Stromal cell of bone marrow (primary cell): ENCODE measurements at places on chromosomes 6 and 20.

DNA sequence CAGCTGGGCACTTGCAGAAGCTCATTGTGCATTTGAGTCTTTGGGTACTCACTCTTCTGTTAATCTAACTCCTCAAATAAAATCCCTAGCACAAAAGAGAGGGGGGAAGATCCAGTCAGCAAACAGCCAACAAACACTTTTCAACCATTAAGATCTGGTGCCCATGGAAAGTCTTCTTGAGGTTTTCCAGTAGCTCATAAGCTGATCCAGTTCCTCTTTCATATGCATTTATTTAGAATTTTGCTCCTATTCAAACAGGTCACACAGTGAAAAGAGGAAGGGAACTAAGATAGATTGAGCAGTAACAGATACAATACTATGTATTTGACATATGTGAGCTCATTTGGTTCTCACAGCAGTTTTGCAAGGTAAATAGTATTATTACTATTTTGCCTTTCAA lies 38.6 kb downstream of the HLA-DPB1 start:
- DNase-seq: no peak

- DNase-seq: no peak
Measured at GRCh38 chr6:11043961-11044711, at the start of gene ELOVL2. ELOVL2 (minus strand) TSS chr6:11044305; CDS start chr6:11044230, 75 bp downstream.

- no peak for DNase-seq
Measured at GRCh38 chr20:25695532-25696370, 902 bp downstream of the ZNF337 start.

DNA sequence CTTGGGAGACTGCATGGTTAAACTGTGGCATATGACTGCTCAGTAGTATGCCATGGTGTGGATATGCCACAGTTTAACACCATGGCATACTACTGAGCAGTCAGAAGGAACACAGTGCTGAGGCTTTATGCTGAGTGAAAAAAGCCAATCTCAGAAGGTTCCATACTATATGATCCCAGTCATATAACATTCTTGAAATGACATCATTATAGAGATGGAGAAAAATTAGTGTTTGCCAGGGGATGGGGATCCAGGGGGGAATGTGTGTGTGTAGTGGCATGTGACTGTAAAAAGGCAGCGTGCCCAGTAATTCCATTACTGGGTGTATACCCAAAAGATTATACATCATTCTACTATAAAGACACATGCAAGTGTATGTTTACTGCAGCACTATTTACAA lies 85.8 kb downstream of the FOXF2 start:
- DNase-seq: no peak

DNA sequence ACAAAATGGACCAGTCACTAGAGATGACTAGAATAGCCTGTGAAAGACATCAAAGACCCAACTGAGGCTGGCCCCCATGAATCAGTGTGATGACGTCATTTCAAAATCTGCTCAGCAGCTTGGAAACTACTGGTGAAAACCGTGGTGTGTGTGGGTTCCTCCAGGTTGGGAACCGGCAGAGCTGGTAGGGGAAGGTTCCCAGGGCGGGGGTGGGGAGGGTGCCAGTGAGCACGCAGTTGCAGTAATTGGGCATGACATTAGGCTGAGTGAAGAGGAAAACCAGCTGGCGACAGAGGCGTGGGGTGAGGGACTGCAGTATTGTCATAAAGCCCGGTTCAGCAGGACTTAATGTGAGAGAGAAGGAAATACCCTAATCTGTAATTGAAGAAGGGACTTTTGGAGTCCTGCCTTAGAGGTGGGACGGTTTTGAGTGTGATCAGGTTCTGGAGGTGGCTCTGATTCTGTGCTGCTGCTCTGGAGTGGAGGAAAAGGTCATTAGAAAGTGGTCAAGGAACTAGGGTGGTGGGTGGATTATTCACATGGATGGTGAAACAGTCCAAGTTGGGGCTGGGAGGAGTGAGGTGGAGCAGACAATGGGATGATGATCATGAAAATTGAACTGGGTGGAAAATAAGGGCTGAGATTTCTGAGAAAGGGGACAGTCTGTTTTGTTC lies 52.0 kb upstream of the MTHFD1L start:
- no peak for DNase-seq

DNA sequence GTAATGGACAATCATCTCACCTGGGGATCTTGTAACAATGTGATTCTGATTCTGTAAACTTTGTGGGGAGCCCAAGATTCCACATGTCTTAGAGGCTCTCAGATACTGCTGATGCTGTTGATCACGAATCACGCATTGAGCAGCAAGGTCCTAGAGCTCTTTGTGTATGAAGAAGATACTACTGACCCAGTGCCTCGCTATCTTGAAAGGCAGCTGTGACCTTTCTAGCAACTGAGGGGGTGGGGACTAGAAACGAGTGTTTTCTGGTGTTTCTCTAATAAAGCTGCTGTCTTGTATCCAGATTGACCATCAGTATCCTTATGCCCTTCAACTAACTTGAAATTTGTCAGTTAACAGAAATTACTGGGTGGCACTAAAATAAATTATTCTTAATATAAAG lies 142.9 kb downstream of the MTHFD1L start:
- no peak for DNase-seq

DNA sequence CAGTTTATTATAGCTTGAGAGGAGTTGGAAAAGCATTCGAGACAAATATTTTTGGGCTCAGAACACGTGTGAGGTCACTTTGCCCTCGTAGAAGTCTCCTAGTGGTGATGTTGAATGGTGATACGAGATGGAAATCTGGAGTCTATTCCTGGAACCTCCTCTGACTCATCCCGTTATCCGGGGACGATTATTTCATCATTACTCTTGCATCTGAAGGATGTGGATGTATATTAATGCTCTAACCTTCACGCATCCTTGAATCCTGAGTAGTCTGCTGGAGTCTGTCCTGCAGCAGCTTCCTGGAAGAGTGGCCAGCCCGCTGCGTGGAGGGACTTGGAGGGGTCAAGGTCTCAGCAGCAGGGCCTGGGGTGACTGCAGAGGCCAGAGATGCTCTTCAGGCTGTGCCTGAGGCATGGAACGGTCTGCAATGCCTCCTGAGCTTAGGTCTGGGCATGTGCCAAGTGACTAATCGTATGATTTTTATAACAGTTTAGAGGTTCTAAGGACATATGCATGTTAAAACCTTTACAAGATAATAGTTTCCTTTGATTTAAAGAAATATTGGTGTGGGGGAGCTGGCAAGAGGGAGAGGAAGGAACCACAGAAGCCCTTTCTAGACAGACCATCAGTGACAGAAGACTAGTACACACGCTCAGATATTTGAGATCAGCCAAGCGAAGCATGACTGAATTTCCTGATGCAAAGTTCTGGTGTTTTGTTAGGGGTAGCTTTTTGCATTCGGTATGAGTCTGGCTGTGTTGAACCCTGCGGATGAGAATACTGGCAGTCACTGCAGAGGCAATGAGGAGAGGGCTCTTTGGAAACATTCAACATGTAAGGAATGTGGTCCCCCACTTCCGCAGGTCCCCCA lies 400.2 kb downstream of the QKI start:
- DNase-seq: peak; percentile 63

DNA sequence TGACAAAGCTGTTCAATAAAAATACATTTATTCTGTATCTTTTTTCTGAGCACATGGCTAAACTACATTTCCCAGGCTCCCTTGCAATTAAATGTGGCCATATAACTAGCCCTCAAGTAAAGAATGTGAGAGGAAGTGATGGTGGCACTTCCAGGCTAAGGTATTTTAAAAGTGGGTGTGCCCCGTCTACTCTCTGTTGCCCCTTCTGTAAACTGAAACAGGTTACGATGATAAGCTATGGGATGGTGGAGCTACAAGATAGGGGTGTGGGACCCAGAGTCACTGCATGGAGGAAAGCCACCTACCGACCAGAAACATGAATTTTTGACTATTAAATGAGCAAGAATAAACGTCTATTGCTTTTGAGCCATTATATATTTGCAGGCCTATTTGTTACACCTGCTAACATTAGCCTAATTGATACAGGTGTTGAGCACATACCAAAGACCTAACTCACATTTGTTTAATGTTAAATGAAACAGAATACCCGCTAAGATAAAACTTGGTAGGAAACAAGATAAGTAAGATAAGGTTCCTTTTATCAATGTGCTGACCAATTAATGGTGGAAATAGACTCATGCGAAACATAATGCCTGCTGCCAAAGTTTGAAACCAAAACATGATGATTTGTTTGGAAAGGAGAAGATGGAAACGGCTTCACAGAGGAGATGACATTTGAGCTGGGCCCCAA lies 3.1 kb downstream of the FYN start:
- no peak for DNase-seq

DNA sequence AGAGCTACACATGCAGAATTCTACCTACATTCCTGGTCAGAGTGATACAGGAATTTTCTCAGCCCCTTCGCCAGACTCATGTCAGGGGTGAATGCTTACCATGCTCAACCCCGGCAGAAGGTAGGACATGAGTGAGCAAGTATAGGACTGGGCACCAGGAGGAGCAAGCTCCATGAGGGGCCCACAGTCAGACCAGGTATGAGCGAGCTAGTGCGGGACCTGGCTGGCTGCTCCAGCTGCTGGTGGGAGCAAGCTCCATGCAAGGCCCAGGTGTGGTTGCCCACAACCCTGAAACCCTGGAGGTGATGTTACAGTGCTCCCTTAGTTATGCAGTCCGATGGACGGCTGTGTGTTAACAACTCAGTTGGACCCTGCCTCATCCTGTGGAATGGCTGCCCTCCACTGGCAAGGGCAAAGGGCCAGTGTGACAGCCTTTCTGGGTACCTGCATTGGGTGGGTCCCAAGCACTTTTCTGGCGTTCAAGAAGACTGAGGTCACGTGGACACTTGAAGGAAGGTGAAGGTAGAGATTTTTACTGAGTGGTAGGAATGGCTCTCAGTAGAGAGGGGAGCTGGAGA lies 503.5 kb upstream of the CITED2 start:
- no peak for DNase-seq
